T-helper 1 cell (primary cell): ENCODE measurements at places on chromosomes 4 and X.

- DNase-seq = no peak
These were observed 211.3 kb downstream of the ARHGAP10 start for GRCh38 chr4:147943159-147943638.

GRCh38 chr4:67581208-67581857 lies 22.8 kb downstream of the STAP1 start:
- peak; percentile 57 for DNase-seq

GRCh38 chr4:9811806-9812205 lies 30.4 kb downstream of the DRD5 start:
- no peak for DNase-seq

DNA sequence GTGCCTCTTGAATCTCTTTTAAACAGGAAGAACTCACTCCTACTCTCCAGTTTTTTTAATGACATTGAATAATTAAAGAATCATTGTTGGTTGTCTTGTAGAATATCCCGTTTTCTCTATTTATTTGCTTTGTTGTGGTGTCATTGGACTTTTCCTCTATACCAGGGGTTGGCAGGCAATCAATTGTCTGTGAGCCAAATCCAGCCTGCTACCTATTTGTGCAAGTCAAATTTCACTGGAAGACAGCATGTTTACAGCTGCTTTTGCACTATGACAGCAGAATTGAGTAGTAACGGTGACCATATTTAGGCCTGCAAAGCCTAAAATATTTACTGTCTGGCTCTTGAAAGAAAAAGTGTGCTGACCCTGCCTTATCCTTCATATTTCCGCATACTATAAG lies 34.8 kb downstream of the POLA1 start:
- DNase-seq = no peak

- DNase-seq = no peak
These were observed 73.2 kb downstream of the ENOX2 start for GRCh38 chrX:130829526-130830515.
